Psoas muscle (tissue), 8 donors: ENCODE measurements at places on chromosomes 3 and 15.

DNA sequence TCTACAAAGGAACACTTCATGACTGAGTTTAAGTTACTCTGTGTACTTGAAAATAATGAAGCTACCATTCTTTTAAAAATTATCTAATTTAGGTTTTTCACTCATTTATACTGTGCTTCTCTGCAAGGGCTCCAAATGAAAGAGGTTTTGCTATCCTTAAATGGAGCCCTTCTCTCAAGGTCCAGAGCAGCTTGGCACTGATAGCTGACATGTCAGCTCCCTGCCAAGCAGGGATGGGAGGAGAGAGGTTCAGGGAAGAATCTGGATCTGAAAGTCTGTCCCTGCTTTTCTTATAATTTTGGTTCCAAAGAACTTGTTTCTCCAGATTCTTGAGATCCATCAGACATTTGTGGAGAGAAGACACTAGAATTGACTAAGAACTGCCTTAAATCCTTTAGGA is 39.1 kb downstream of the MRPS11 start:
- DNase-seq: no peak

DNA sequence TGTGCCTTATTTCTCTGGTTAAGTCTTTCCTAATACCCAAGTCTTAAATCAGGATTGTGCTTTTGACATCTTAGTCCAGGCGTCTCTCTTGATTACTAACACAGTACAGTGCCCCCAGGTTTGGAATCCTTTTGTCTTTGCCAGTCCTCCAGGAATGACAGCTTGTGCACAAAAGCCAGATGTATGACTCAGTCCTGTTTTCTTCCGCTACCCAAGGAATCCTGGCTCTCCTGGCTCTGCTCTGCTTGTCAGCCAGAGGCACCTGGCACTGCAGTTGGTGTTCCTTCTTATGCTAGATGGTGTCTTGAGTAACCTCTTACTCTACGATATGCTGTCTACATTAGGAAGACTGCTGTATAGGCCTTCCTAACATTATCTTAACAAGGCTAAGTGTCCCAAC is 728.2 kb upstream of the NECTIN3 start:
- DNase-seq: no peak

- no peak for DNase-seq
Measured at GRCh38 chr3:31748933-31749295, 216.2 kb downstream of the STT3B start.

DNA sequence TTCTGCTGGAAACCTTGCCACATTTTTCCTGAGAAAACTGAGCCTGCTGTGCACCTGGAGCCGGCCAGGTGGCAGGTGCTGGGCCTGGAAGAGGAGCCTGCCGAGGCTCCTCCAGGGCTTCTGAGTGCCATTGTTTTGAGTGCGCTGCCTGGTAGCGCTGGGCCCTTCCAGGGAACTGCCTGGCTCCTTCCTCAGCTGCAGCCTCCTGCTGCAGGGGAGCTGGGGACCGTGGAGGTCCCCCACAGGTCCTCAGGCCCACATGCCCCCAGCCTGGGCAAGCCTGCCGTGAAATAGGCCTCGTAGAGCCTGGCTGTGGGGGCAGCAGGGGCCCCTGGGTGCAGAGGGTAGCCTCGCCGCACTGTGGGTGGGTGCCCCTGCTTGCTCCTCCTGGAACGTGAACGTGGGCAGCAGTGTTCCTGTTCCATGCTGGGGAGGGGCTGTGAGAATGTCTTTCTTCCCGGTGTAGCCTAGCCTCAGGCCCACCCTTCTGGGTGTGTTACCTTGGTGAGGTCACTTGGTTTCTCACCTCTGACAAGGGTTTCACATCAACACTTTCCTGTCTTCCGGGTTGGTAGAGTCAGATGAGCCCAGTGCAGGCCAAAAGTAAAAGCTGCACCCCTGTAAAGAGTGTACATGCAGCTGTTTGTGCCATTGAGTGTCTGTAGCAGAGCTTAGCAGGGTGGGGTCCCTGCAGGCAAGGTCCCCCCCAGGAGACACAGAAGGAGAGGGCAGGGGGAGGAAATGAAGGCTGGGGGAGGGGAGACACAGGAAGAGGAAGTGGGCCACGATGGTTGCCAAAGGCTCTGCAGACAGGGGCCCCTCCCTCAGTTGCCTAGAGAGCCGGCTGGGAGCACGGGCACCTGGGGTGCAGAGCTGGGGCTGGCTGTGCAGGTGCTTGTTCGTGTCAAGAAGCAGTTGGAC is 34.5 kb downstream of the KLF13 start:
- DNase-seq: peak; percentile 67

DNA sequence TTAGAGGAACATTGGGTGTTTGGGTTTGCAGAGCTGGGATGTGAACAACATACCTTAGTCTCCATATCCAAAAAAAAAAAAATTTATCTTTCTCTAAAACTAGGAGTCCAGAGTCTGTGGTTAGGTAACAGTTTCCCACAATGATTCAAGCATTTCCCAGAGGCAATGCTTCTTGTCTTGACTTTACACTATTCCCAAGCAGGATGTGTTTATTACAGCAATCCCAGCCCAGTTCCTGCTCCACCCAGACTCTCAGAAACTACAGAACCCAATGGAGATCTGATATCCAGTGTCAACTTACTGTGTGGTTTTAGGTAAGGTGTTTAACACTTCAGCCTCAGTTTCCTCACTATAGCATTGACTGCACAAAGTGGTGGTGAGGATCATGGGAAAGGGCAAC is 2.3 kb upstream of the C3orf62 start:
- no peak for DNase-seq

DNA sequence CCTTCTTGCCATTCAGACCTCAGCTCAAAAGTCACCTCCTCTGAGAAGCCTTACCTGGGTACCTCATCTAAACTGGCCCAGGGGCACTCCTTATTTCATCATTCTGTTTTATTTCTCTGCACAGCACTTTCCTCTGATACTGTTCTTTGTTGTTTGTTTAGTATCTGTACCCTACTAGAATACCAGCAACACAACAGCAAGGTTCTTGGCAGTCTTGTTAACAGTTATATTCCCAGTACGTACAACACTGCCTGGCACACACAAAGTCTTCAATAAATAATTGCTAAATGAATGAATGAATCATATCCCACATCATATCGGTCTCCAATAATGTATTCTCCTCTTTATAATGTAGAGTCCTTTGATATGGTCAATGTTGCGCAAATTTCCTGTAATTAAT is 188.1 kb downstream of the FOXP1 start:
- DNase-seq: no peak

- no peak for DNase-seq
Measured at GRCh38 chr3:150495563-150496168, 50.6 kb downstream of the SERP1 start.

DNA sequence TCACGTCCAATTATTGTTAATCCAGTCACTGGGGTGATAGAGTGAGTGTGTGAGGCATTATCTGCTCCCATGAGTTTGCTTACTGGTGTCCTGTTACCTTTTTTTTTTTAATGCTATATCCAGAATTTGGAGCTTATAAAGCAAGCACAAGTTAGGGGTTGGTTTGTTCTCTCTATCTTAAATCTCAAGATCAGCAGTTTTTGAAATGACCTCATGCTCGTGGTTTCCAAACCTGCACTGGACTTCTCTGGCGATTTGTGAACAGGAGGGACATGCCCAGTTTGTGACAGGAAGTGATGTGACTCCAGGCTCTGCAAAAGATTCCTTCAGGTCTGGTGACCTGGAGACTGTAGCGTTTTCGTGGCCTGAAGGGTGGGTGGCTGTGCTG is 25.6 kb downstream of the XYLB start:
- DNase-seq: no peak

GRCh38 chr3:56916716-56917360 is 115.1 kb upstream of the ARHGEF3 start:
- no peak for DNase-seq

- DNase-seq: no peak
Measured at GRCh38 chr15:66008940-66009562, 139.8 kb downstream of the RAB11A start.

GRCh38 chr3:195806211-195806915 is 5.4 kb downstream of the MUC4 start:
- no peak for DNase-seq

GRCh38 chr3:54123776-54124196 is 1.4 kb downstream of the CACNA2D3 start:
- no peak for DNase-seq

DNA sequence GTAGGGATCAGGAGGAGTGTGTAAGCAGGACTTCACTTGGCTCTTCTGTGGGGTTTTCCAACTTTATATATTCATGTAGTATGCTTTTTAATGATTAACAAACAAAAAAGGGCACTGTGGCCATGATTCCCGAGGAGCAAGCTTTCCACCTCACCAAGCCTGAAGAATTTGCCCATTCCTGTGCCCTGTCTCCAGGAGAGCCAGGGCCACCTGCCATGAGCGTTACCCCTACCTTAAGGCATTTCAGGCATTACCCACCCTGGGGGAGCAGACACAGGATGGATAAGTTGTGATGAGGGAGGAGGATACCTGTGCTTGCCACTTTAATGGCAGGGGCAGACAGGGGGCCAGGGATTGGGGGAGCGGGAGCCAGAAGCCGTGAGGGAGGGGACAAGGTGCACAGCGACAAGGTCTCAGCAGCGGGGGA is 3.0 kb downstream of the TRPM1 start:
- no peak for DNase-seq

DNA sequence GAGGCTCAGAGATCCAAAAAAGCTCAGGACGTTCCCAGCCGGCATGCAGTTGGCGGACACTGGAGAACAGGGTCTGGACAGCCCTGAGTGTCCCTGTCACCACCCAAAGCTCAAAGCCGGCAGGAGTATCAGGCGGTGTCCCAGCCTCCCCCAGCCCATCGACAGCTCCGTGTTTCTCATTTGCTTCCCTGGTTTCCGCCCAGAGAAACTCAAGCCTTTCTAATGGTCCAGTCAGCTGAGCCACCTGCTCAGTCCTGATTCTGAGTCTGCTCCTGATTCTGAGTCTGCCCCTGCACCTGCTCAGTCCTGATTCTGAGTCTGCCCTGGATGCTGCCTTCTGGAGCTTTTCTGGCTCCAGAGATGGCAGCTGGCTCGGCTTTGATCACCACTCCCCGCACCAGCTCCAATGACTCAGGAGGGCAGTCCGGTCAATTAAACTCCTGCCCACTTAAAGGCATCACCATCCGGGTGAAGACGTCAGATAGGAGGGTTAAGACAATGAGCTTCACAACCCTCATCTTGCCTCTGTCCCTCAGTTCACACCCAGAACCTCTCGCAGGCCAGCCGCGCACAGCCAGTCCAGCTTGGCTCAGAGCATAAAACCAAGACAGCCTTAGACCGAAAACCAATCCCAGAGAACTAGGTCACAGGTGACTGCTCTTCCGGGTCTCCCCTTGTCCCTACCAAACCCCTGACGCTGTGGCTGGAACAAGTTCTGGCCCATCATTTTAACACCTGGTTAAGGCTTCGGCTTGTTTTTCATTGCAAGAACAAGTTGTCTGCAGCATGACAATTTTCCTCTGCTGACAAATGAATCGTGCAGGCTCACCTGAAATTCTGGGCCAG is 6.8 kb downstream of the PCSK6 start:
- peak; percentile 81 for DNase-seq

- DNase-seq: peak; percentile 41
Measured at GRCh38 chr15:79431636-79432344, at the start of gene MINAR1. MINAR1 (plus strand) TSS chr15:79432336; CDS start chr15:79456148, 23,812 bp downstream.

- no peak for DNase-seq
Measured at GRCh38 chr3:137172728-137173127, 214.9 kb downstream of the IL20RB start.

GRCh38 chr3:129723558-129724324 is 117.3 kb upstream of the PLXND1 start:
- DNase-seq: no peak

DNA sequence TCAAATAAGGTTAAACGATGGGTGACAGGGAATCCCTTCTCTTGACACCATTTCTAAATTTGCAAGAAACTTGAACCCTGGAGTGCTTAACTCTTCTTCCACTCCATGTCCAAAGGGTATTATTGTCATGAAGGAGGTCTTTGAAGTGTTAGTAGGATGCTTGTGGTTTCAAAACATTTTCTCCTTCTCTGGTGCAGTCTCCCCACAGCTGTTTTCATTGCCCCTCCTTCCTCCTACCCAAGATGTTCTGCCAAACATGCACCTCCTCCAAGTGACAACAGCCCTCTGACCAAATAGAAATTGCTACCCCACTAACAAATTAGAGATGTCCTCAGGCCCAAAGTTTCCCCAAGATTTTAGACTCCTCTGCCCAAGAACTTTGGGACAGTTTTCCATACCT is 151.4 kb downstream of the POLR2M start:
- DNase-seq: no peak

DNA sequence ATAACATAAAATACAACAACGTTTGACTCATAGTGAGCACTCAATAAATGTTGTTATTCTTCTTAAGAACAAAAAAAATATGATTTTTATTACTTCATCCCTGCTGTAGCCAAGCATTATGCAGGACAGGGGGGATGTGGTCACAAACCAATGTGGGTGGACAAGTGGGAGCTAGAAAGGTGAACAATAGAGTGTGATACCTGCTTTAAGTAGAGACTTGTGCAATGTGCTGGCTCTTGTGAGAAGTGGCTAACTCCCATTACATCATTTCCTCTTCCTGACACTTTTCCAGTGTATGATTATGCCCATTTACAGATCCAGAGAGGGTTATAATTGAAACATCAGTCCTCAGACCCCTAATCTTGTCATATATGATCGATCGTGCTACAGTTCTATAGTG is 193.6 kb downstream of the UBE2E2 start:
- DNase-seq: no peak

DNA sequence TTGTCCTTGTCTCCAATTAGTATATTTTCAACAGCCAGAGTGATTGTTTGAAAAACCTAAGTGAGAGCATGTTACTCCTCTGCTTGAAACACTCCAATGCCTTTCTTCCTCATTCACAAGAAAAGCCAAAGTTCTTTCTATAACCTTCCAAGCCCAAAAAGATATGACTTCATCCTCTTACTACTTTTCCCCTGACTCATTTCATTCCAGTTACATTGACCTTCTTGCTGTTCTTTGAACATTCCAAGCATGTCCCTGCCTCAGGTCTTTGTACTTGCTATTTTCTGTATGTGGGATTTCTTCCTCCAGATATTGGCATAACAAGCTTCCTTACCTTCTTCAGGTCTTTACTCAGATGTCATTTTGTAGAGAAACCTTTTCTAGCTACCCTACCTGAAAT is 28.3 kb downstream of the EHHADH start:
- no peak for DNase-seq

DNA sequence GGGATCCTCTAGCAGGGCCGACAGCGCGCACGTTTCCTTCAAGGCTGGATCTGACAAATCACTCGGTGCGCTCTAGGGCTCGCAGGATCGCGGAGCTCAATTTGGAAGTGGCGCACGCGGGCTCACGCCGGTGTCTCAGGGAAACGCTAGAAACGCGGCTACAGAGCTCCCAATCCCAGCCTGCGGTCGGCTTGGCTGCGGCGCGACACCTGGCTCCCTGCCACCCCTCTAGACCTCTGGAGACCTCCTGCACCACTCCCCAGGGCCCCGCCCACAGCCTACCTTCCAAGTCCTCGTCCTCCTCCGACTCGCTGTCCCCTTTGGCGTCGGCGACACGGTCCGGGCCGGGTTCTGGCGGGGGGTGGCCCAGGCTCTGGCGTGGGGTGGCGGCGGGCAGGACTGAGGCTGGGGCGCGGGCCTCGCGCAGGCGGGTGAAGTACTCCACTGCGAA is 596 bp downstream of the PRKAR2A start:
- peak; percentile 88 for DNase-seq
